ENCODE measurements at places on chromosomes 2 and 18.

- no peak for DNase-seq
Measured at GRCh38 chr2:41806286-41806685, 241.5 kb upstream of the PKDCC start.

- DNase-seq: no peak
Measured at GRCh38 chr2:45964906-45965305, 313.4 kb downstream of the PRKCE start.

GRCh38 chr18:7116001-7116730 lies 1.4 kb downstream of the LAMA1 start:
- DNase-seq: no peak

DNA sequence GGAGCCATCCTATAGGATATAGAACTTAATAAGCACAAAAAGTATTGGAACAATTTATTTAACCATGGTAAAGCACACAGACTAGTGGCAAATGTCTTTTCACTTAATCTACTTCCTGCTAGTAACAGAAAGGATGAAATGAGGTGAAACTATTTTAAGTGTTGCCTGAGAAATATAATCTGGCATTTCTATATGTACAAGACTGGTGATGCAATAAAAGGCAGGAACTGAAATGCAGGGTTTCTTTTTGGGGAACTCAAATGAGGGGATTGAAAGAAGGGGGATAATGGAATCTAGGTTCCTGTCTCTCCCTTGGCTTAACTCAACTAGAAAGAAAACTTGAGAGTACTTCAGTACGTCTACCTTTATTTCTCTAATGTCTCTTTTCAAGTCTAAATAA lies 122.3 kb downstream of the MEMO1 start:
- DNase-seq: no peak

DNA sequence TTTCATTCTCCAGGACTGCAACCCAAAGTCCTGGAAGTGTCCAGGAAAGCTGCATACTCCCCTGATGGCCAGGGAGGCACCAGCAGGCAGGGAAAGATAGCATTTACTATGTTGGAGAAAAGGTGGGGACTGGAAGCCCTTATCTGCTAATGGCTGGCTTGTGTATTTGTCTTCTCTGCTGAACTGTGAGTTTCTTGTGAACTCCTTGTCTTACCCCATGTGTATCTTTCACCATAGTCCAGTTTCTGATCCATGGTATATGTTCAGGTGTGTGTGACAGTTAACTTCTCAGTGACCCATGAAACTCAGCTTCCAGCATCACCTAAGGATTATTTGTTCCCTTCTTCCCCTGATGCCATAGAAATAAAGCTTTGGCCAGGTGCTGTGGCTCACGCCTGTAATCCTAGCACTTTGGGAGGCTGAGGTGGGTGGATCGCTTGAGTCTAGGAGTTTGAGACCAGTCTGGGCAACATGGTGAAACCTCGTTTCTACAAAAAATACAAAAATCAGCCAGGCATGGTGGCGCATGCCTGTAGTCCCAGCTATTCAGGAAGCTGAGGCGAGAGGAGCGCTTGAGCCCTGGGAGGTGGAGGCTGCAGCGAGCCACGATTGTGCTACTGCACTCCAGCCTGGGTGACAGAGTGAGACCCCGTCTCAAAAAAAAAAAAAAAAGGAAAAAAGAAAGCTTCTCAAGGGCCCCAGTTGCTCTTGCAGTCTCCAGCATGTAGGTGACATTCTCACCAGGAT lies 112.8 kb upstream of the MAP4K3 start:
- DNase-seq: no peak

- DNase-seq: peak; percentile 62
Measured at GRCh38 chr2:86441882-86442641, 891 bp downstream of the KDM3A start.

DNA sequence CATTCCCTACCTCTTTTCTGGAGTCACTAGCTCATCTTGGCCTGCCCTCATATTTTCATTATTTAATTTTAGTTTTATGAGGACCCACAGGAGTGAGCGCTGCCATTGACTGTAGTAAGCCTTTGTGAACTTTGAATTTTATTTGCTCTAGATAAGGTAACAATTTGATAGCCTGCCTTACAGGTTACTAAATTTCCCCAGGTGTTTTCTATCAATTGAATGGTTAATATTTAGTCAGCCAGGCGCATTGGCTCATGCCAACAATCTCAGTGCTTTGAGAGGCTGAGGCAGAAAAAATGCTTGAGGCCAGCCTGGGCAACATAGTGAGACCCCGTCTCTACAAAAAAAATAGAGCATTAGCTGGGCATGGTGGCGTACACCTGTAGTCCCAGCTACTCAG lies 50.2 kb downstream of the DAW1 start:
- no peak for DNase-seq

DNA sequence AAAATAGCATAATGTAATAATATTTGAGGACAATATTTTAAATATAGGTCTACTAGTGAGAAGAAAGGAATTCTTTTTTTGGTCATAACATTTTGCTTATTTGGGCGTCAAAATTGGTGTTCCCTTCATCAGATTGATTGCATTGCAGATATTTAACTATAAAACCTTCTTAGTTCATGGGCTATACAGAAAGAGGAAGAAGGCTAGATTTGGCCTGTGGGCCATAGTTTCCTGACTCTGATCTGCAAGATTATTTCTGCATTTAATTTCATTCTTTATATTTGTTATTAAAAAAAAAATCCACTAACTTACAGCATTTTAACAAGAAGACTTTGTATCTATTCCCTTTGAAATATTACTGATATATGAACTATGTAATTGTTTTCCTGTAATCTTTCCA lies 31.9 kb downstream of the PIKFYVE start:
- DNase-seq: no peak

DNA sequence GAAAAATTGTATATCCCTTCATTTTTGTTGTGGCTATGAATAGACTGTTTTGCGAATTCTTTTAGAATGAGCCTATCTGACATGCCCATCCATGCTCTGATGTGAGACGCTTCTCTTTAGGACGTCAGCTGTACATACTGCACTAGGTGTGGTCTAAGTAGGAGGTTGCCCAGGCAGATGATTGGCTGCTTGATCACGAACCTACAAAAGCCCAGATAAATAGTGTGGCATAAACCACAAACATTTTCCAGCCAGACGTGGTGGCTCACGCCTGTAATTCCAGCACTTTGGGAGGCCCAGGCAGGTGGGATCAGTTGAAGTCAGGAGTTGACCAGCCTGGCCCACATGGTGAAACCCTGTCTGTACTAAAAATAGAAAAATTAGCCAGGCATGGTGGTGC lies 251.8 kb downstream of the AGAP1 start:
- no peak for DNase-seq

- peak; percentile 96 for DNase-seq
Measured at GRCh38 chr18:11851146-11851805, at the start of gene CHMP1B. Gene CHMP1B (plus strand): TSS chr18:11851413. CDS start chr18:11851512, 99 bp downstream.

Measured in activated CD4-positive, alpha-beta T cell treated with anti-CD3 and anti-CD28 coated beads, Interleukin-2, amount 50 U/mL, for 4 hours (primary cell).